Skin of body (tissue), 3 donors: ENCODE measurements at places on chromosomes 5 and 9. TPM values are rescaled to one million over a fixed set of nuclear protein-coding genes. Genes with fewer than 3 reads are reported as not detected.

FANCC gene
- 16.1 TPM for total RNA-seq

GABRA1 gene
- not detected for total RNA-seq

SLC6A19 gene
- not detected for total RNA-seq

BAAT gene
- not detected for total RNA-seq

GABRA6 gene
- not detected for total RNA-seq

OR1L8 gene
- total RNA-seq = 0.10 TPM

CLPTM1L gene
- total RNA-seq = 78.6 TPM

SPDL1 gene
- 10.3 TPM for total RNA-seq

SETD9 gene
- 7.8 TPM for total RNA-seq

LCN10 gene
- total RNA-seq = not detected

GABRB2 gene
- 0.49 TPM for total RNA-seq

CBY3 gene
- not detected for total RNA-seq

TGFBI gene
- total RNA-seq = 136 TPM

RNF183 gene
- 0.20 TPM for total RNA-seq

DMRT3 gene
- not detected for total RNA-seq

CATSPER3 gene
- not detected for total RNA-seq

CARD9 gene
- 3.0 TPM for total RNA-seq

ZNF366 gene
- 1.1 TPM for total RNA-seq

CCL27 gene
- total RNA-seq = 7.6 TPM

CMBL gene
- total RNA-seq = 16.9 TPM

NTRK2 gene
- 35.3 TPM for total RNA-seq

ADGRD2 gene
- total RNA-seq = not detected

PCDHB10 gene
- 1.8 TPM for total RNA-seq

CHD1 gene
- total RNA-seq = 103 TPM

FGF18 gene
- total RNA-seq = 5.5 TPM

FCN2 gene
- total RNA-seq = 0.39 TPM

CTXN3 gene
- total RNA-seq = not detected

PCA3 gene
- total RNA-seq = 0.20 TPM

IPO11 gene
- total RNA-seq = 29.2 TPM

SHB gene
- total RNA-seq = 10.9 TPM

BTNL8 gene
- 0.49 TPM for total RNA-seq

FIBCD1 gene
- total RNA-seq = 0.10 TPM

FOXD4 gene
- total RNA-seq = 0.10 TPM

SPAG8 gene
- total RNA-seq = 1.2 TPM

OR1K1 gene
- total RNA-seq = not detected

CFAP77 gene
- total RNA-seq = not detected
